ENCODE measurements at places on chromosomes 1 and 21.

- no peak for DNase-seq
These were observed 1.1 kb downstream of the HOOK1 start for GRCh38 chr1:59815892-59816291.

GRCh38 chr1:3296326-3296725 is 158.1 kb upstream of the ARHGEF16 start:
- DNase-seq: no peak

DNA sequence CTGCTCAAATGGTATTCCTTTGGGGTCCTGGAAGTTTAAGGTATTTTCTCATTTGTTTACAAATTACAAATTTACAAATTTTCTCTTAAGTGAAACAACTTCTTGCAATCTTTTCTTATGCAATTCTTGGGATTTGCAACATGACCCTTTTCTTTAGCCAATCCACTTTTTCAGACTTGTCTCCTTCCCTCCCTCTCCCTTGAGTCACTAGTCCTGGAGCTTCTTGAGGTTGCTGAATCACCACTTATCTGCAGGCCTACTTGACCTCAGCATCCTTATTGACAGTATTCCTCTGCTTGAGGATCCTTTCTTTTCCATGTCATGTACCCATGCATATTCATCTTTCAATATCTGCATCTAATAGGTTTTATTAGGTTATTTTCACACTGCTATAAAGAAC is 302.8 kb upstream of the ADAMTS5 start:
- DNase-seq: no peak

GRCh38 chr1:171809834-171810233 is 28.4 kb downstream of the METTL13 start:
- no peak for DNase-seq

DNA sequence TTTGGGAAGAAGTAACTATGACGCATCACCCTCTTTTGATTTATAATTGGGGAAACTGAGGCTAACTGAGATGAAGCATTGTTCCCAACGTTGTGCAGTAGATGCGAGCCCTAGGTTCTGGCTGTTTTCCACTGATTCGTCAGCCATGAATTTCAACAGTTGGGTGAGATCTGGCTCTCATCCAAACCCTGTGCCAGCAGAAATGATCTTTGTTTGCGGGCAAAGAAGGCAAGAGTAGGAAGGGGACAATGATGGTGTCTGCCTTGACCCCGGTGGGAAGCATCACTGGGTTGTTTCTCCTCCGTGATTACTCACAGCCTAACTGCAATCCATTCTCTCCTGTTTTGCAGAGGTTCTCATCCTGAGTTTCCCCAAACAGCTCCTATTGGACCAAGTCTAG is 142.3 kb downstream of the MIS18A start:
- no peak for DNase-seq

GRCh38 chr1:207288315-207288714 is 33.2 kb upstream of the CD55 start:
- DNase-seq: no peak

DNA sequence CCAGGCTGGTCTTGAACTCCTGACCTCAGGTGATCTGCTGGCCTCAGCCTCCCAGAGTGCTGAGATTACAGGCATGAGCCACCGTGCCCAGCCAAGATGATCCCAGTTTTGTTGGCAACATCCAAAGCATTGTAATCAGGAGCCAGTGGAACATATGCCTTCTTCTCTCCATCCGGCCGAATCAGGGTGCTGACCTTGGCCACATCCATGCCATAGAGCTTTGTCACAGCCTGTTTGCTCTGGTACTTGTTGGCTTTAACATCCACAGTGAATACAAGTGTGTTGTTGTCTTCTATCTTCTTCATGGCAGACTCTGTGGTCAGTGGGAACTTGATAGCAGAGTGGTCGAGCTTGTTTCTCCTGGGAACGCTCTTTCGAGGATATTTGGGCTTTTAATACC is 17.1 kb downstream of the TNFRSF8 start:
- no peak for DNase-seq

DNA sequence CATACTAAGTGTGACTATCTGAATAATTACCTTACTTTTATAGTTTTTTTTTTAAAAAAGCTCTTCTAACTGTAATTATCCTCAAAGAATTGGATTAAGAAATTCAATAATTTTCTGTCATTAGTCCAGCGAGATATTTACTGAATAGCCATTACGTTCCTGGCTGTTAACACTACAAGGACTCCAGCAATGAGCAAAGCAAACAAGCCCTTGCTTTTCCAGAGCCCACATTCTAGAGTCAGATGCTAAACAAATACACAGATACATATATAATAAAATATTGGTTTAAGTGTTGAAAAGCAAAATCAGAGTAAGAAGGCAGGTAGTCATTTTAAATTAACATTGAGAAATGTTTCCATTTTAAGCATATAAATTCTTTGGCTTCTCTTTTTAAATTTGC is 118.4 kb downstream of the ATF6 start:
- DNase-seq: no peak

- no peak for DNase-seq
These were observed 40.4 kb upstream of the LRRN2 start for GRCh38 chr1:204725821-204726448.

DNA sequence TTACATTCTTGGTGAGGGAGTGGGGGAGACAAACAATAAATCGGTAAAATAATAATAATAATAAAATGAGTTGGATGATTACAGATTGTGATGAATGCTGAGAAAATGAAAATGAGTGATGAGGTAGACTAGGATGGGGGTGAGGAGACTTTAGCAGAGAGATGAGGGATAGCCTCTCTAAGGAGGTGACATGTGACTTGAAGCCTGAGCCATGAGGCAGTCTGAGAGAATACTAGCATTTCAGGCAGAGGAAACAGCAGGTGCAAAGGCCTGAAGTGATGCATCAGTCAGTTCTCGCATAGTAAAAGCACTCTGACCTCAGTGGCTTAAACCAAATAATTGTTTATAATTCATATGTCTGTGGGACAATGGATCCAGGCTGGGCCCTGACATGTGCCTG is 181.2 kb downstream of the AGBL4 start:
- no peak for DNase-seq

GRCh38 chr21:40615505-40616376 is 231.2 kb downstream of the DSCAM start:
- no peak for DNase-seq

DNA sequence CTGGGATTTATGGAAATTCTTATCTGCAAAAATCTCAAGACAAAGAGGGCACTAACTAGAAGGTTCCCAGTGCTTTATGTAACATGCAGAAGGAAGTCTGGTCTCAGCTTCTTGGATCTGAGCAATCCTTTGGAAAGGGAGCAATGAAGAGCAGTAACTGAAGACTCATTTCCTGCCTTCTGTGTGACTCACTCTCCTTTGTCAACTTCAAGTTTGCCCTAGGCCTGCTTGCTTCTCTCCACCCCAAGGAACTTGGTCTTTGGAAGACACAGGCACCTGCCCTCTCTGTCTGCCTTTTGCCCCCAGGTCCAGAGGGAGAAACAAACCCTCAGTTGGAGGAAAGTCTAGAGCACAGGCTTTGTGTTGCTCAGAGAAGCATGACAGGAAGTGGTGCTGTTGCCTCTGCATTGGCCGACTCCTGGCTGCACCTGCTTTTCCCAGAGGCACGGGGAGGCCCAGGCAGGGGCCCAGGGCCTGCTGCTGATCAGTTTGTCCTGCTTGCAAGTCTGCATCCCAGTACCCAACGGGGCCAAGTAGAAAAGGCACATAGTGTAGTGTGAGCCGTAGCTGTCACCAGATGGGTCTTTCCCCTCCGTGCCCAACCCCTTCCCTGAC is 137.2 kb downstream of the DHRS3 start:
- no peak for DNase-seq

- no peak for DNase-seq
These were observed 110.2 kb downstream of the MATN1 start for GRCh38 chr1:30613188-30613587.

- no peak for DNase-seq
These were observed 133.7 kb downstream of the COQ8A start for GRCh38 chr1:227073786-227074185.

GRCh38 chr1:6460301-6461050 is 5.5 kb downstream of the TNFRSF25 start:
- DNase-seq: peak; percentile 60

DNA sequence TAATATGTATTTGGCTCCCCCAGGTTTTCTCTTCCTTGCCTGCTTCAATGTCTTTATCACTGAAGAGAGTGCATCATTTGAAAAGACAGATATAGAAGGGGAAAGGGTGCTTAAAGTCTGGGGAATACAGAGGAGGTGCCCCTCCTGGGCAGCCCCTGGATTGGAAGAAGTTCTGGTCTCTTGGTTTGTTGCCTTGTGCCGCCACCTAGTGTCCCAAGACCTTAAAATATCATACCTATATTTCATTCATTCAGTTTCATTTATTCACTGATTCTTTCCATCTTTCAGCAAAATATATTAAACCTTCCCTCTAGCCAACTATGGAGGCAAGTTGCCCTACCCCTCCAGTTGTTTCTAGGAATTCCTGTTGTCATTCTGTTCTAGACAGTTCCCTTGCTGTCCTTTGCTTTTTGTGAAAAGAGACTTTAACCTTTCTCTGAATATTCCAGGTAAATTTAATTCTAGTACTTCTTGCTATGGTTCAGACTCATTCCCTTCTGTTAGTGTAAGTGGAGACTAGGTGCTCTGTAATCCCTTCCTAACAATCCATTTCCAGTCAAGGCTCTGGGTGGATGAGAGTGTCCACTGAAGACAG is 56.1 kb downstream of the MEF2D start:
- DNase-seq: no peak

GRCh38 chr1:1281533-1282321 is 1.5 kb downstream of the SCNN1D start:
- DNase-seq: no peak

GRCh38 chr1:79638382-79638781 is 631.9 kb upstream of the ADGRL4 start:
- no peak for DNase-seq

- no peak for DNase-seq
These were observed 13.0 kb downstream of the PTPRC start for GRCh38 chr1:198651650-198652400.

- DNase-seq: no peak
These were observed 1.5 kb upstream of the PLA2G2F start for GRCh38 chr1:20137604-20138003.

DNA sequence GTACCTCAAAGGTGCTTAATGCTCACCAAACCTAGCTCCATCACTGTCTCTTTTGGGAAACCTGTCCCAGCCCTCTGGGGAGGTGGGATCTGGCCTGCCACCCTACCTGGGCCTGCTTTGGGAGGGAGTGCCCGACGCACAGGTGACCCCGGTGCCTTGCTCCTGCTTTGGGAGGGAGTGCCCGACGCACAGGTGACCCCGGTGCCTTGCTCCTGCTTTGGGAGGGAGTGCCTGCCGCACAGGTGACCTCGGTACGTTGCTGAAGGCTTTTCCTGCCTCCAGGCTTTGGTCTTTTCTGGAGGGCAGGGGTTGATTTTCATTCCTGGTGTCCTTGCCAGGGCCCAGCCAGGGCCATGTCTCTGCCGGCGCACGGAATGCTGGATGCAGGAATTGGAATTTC is 25.2 kb upstream of the C1orf174 start:
- no peak for DNase-seq

DNA sequence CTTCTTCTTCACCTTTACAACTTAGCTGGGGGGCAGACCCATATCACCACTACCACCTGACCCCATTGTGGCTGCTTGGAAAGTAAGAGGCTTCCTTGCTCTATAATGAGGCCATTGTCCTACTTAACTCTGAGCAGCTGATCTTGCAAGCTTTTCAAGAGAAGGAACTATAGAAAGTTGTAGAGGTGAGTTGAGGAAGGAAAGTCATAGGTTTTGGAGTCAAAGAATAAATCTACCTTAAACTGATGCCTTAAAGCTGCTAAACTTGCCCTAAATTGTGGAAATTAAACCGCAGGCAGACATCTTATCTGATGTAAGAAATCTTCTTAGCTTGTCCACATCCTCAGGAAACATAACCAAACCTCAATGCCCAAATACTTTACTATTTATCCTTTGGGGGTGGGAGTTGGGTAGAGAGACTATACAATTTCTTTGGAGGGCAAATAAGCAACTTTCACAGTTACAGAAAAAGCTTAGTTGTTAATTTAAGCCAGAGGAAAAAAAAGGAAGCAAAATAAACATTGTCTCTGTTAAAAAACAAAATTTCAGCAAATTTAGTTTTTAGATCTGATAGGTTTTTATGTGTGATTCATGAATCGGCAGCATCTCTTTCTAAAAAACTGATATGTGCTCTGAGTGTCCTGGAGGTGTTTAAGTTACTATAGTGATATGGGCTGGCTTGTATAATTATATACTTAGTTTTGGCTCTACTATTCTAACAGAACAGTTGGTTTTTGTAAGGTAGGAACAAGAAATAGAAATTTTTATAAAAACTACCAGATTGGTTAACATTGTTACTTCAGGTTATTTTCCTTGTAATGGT is 4.7 kb downstream of the IL23R start:
- no peak for DNase-seq

DNA sequence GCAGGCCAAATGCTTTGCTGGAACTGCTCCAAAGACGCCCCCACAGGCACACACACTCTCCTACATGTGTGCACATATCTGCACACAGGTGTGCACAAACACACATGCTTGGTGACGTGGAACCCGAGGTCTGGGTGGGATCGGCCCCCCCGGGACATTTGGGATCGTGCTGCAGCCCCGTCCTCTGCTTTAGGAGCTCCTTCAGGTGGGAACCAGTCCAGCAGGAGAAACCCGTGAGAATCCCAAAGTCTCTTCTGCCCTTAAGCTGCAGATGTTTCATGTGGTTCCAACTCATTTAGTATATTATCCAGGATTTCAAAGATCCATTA is 38.6 kb downstream of the UBE2G2 start:
- no peak for DNase-seq

- DNase-seq: no peak
These were observed 14.7 kb downstream of the PRDM15 start for GRCh38 chr21:41864311-41865001.

- DNase-seq: no peak
These were observed 130.4 kb downstream of the TRABD2B start for GRCh38 chr1:47866601-47867437.

- no peak for DNase-seq
These were observed 28.7 kb downstream of the TRABD2B start for GRCh38 chr1:47968556-47968888.

DNA sequence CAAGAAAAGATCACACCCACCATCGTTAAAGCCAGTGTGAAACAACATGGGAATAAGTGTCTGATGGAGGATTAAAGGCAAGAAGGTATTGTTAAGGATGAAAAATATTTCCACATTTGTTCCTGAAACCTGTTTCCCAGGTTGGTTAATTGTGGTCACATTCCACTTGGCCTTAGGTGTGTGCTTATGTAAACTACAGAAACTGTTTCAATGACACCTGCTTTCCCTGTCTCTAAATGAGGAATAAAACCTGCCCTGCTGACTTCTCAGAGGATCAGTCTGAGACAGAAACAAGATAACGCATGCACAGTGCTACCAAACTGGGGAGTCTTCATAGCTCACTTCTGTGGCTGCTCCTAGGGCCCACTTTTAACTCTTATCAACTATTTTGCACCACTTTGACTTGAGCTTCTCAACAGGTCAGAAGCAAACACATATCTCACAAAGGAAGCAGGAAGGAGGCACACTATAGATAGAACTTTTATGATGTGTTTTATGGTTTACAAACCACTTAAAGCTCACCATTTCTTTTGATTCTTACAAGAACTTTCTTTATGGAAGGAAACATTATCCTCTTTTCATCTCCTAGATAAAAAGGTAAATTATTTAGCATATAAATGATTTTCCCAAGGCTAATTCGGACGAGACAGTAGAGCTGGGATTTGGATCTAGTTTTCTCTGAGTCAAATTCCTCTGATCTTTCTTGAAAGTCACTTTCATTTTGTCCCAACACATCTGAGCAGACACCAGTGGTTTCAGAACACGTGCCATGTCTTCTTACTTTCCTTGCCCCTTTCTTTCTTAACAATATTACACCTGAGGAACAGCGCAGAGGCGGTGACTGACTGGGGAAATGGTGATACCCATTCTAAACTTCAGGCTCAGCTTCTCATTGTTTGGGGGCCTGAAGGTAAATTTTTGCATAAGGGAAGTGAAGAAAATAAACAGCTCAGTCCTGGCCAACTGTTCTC is 33.4 kb downstream of the CYP2J2 start:
- no peak for DNase-seq
